ENCODE measurements at places on chromosomes 6 and 20. TPM values are rescaled to one million over a fixed set of nuclear protein-coding genes. Genes with fewer than 3 reads are reported as not detected.

THBD gene
- 0.43 TPM for total RNA-seq

PROKR2 gene
- 3.3 TPM for total RNA-seq

PACSIN1 gene
- total RNA-seq: 10.5 TPM

SYCP2 gene
- total RNA-seq: 0.69 TPM

ZC3H12D gene
- 0.07 TPM for total RNA-seq

MEI4 gene
- 0.23 TPM for total RNA-seq

RIPOR2 gene
- total RNA-seq: 44.5 TPM

CST2 gene
- not detected for total RNA-seq

ULBP1 gene
- total RNA-seq: 0.60 TPM

RNF144B gene
- 9.8 TPM for total RNA-seq

Data from H1 (cell line).